ENCODE measurements at places on chromosomes 3 and 15.

- no peak for DNase-seq
Observed at GRCh38 chr3:193872265-193872753, 263.6 kb upstream of the HES1 start.

- peak; percentile 64 for DNase-seq
Observed at GRCh38 chr15:77864211-77865105, 213.1 kb downstream of the TBC1D2B start.

- DNase-seq, result no peak
Observed at GRCh38 chr3:55288657-55289056, 198.4 kb downstream of the WNT5A start.

DNA sequence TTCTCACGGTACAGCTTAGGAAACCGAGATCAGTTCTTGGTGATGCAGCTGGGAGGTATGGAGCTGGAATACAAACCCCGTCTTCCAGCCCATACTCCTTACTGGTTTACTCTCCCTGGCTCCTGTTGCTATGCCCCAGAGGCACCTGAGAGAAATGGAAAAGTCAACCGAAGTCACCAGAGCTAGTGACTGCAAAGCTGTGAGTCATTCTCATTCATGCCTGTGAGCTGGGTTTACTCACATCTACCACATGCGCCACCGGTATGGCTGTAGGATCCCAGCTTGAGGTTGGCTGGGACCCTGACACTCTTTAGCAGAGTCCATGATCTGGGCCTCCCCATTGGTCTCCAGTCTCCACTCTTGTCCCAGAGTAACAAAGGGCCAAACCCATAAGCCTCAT is 111.5 kb upstream of the ETV5 start:
- DNase-seq, result no peak

- no peak for DNase-seq
Observed at GRCh38 chr15:64844576-64845145, 2.9 kb downstream of the PLEKHO2 start.

- DNase-seq, result no peak
Observed at GRCh38 chr3:23926246-23926645, 9.3 kb downstream of the RPL15 start.

DNA sequence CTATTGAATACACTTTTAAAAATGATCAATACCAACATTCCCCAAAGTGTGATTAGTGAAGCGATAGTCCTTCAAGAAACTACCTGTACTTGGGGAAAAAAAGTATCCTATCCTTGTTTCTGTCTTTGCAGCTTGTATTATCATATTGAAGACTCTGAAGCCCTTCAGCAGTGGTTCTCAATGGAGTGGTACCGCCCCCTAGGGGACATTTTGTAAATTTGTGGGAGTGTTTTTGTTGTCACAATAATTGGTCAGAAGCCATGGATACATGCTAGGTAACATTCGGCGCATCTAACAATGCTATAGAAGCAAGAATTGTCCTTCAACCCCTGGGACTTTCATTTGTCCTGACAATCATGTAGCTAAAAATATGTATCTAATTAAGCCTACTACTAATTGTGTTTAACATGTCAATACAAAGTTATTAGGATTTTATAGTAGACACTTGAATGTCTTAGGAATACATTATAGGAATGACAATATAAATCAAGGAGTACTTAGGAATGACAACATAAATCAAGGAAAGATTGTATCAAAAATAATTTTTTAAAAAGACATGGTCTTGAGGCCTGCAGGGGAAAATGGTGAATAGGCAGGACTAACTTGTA is 53.7 kb downstream of the NMD3 start:
- no peak for DNase-seq
